NCI-H1417 (cell line): ENCODE measurements at places on chromosomes 11 and 22.
A peak's percentile ranks its signal among the peaks of the same experiment; 100 is the strongest.

DNA sequence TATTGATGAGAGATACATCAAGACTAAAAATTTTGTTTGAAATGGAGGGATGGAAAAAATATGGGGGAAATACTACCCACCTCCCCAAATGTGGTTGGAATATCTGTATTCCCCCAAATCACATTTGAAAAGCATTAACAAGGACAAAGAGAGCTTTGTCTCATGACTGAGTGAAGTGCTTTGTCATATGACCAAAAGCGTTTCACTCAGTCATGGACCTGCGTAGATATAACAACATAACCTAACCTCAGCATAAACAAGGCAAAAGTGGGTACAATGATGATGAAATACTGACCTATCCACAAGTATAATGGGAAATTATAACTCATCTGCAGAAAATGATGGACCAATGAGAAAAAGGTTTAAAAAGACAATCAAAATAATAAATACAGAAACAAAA, 418.3 kb downstream of the TBC1D22A start:
- DNase-seq = no peak

DNA sequence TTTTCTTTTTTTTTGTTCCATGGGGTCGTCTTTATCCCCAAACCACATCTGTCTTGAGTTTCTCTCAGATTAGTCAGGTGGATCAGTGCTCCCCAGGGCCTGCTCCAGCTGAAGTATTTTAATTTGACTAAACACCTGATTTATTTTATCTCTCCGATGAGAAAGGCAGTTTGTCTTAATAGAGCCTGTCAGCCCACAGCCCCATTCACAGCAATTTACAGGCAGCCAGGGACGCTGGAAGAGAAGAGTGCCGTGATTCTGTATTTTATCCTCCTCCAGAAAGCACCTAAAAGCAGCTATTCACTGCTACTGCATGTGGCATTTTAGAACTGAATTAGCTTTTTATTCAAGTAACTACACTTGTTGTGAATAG, 164.5 kb downstream of the SOX6 start:
- DNase-seq = peak; percentile 76

GRCh38 chr11:65553301-65554001, 4.7 kb downstream of the LTBP3 start:
- DNase-seq = peak; percentile 93

- DNase-seq = no peak
Observed at GRCh38 chr22:48931452-48931851, 896.2 kb downstream of the BRD1 start.

DNA sequence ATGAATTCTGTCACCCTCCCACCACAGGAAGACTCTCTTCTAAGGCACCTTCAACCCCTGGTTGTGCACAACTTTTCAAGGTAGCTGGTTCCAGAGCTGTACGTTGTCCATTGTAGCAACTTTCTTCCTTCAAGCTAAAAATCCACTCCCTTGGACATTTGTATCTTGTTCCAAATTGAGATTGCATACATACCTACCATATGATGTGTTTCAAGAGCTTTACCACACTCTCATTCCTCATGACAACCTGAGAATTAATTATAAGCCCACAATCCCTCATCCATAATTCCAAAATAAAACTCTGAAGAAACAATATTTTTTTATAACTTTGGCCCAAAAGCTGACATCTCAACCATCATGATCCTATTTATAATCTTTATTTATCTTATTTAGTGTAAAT, 3.0 kb downstream of the OR52W1 start:
- DNase-seq = no peak

DNA sequence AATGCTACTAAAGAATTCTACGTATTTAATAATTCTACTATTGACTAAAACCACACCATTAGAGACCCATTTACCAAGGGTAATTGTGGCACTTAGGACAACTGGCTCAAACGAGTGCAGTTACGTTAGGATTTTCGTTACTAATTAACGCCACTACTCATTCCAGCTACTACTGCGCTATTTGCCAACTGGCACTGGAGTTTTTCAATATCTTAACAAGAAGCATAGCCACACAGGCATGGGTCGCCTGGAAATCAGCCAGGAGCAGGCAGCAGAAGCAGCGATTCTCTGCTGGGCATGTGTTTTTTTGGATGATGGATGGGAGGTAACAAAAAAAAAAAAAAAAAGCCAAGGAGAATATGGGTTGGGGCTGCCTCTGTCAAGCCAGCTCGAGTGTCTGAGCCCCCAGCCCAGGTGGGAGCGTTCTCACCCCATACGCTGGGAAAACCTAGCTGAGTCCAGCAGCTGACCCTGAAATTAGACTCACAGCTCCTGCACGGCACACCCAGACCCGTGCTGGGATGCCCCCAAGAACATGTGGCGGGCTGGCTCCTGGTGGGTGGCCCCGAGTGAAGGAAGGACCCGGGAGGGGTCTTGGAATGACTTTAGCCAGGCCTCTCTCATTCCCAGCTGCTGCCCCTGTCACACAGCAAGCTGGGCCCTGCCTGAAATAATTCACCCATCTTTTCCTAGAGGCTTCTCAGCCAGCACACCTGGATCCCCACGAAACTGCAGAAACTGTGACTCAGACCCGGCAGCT, 214.0 kb downstream of the BRD1 start:
- DNase-seq = no peak
